ENCODE measurements at places on chromosomes 4 and X. TPM values are rescaled to one million over a fixed set of nuclear protein-coding genes. Genes with fewer than 3 reads are reported as not detected.

Gene SMIM20
- polyA plus RNA-seq, result 46.4 TPM

Gene C4orf54
- 0.76 TPM for polyA plus RNA-seq

Gene FAM9B
- 0.22 TPM for polyA plus RNA-seq

Gene MBNL3
- 33.8 TPM for polyA plus RNA-seq

Gene DUSP21
- not detected for polyA plus RNA-seq

Gene EGF
- 8.4 TPM for polyA plus RNA-seq
